ENCODE measurements at places on chromosomes 16 and 17.
A peak's percentile ranks its signal among the peaks of the same experiment; 100 is the strongest.

DNA sequence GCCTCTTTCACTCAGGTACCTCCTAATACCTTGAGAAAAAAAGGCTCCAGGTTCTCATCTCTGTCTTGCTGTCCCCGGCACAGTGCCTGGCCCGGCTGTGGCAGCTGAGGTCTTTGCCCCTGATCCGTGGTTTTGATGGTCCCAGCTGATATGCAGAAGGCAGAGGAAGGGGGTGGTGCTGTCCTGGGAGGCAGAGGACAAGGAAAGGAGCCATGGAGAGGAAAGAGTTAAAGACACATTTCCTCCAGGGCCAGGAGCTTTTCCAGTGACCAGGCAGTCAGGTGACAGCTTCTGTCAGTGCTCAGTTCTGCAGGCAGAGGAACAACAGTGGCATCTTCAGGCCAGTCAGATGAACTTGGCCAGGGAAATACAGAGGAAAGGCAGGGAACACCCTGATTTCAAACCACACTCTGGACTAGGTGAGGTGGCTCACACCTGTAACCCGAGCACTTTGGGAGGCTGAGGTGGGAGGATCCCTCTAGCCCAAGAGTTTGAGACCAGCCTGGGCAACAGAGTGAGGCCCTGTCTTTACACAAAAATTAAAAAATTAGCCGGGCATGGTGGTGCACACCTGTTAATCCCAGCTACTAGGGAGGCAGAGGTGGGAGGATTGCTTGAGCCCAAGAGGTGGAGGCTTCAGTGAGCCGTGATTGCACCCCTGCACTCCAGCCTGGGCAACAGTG, 3.3 kb upstream of the COG1 start:
- no peak for DNase-seq

DNA sequence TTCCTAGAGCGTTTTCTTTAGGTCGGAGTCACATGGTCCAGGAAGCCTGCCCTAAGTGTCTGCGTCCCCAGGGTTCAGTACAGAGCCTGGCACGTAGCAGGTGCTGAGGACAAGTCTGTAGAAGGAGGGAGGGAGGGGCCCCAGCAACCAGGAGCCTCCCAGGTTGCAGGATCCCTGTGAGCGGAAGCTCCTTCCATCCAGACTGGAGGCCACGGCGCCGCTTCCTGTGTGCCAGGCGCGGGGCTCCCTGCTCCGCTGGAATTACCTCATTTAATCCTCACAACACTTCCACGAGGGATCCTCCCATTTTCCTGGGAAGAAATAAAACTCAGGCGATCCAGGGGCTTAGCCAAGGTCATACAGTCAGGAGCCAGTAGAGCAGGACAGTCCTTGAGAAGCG, 22.1 kb downstream of the TRARG1 start:
- DNase-seq = no peak

- DNase-seq = no peak
Observed at GRCh38 chr17:20998571-20999043, 44.2 kb downstream of the USP22 start.

DNA sequence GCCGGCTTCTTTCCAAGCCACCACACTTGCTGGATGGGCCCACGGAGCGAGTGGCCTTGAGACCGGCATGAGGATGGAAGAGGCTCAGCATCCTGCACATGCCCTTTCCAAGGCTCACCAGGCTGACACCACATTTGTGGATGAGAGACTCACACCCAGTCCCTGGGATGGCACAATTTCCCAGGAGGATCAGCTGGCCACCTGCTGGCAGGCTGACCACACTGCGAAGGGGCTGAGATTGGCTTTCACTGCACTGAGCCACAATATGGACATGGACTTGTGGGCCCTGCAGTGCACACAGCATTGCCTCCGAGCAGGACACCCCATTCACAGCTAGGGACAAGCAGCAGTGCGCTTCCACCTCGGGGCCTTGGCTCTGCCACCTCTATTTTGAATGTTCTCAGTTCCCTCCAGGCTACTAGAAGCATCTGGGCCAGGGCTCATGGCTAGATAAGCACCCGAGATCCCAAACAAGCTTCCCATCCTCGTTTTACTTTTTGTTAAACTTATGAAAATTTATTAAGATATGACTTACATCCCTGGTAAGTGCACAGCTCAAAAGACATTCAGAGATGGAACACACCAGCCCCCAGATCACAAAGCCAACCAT, 25.3 kb upstream of the KSR1 start:
- DNase-seq = peak; percentile 34

- peak; percentile 44 for DNase-seq
Observed at GRCh38 chr16:2223942-2224486, 623 bp downstream of the E4F1 start.

DNA sequence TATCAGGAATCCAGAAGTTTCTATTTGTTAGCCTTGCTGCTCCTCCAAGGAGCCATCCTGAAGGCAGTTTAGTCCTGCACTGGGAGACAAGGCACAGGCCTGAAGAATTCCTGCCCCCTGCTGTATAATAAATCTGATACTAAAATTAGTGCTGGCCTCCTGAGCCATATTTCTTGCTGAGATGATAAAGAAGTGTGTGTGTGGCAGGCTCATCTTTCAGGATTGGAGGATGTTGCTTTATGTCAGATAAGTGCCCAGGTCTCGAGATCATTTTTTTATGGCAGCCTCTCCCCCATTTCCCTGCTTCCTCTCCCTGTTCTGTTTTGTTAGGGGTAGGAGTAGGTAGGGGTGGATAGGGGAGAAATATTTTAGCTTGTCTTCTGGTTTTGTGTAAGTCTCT, 26.0 kb downstream of the MSI2 start:
- DNase-seq = no peak

- no peak for DNase-seq
Observed at GRCh38 chr17:61627658-61628057, 36.6 kb upstream of the NACA2 start.

GRCh38 chr16:87541872-87542234, 49.0 kb upstream of the ZCCHC14 start:
- DNase-seq = no peak

DNA sequence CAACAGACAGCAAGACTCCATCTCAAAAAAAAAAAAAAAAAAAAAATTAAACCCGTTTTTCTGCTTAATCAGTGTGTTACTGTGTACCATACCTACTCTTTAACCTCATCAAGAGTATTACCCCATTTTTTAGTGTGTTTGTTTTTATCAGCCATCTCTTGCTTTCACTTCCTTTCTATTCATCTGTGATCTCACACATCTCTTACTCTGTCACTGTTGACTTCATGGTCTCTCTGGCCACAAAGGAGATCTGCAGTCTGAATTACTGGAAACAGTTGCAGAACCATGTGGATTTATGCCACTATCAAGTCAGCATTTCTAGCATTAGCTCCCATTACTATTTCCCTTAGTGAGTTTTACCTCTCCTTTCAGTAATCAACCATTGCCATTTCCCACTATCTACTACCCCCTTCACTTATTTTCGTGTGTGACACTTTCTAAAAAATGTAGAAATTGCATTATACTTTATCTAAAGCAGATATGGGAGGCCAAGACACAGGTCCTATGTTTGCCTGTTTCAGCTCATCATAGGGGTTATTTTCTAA, 20.1 kb downstream of the NDEL1 start:
- DNase-seq = no peak

DNA sequence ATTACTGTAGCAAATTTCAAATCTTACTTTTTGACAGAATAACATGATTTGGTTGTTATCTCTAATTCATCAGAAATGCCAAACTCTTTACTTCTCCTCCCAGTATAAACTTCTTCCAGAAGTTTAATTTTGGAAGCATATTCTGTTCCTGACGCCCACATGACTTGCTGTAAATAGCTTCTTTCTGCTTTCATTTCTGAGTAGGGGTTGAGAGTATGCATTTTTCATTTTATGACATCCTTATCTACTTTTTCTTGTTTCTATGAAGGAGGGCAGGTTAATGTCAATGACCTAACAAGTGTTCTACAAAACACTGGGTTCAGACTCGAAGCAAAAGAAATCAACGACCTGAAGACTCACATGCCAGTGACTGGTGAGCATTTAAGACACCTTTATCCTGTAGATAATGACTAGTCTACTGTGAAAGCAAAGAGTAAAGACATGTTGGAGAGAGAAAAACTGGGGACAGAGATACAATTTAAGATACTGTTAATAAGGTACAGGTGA, 36.5 kb upstream of the EFCAB3 start:
- DNase-seq = no peak

DNA sequence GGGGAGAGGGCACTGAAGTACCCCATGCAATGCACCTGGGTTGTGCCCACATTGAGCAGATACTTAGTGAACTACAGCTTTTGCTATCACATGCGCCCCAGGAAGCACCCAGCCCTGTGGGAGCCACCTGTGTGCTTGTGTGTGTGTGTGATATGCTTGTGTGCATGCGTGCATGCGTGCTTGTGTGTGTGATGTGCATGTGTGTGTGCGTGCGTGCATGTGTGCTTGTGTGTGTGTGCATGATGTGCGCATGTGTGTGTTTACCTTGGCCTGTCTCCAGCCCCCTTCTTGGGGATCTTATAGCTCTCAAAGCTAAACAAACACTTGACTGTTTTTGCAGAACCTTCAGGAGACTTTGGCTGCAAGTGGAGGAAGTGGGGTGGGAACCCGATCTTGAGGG, 841 bp downstream of the C16orf89 start:
- DNase-seq = no peak

GRCh38 chr16:55411231-55411630, 67.8 kb upstream of the MMP2 start:
- DNase-seq = no peak

- no peak for DNase-seq
Observed at GRCh38 chr16:22692034-22692433, 121.9 kb upstream of the HS3ST2 start.

Measured in hematopoietic multipotent progenitor cell treated with erythropoietin and hydrocortisone succinate and interleukin-3 and kit ligand, for 15 days (in vitro differentiated cells).